ENCODE measurements at places on chromosomes 5 and 9.

- DNase-seq, result no peak
Measured at GRCh38 chr5:177163500-177163899, 29.9 kb downstream of the NSD1 start.

GRCh38 chr5:167822241-167822640, 469.2 kb upstream of the WWC1 start:
- no peak for DNase-seq

DNA sequence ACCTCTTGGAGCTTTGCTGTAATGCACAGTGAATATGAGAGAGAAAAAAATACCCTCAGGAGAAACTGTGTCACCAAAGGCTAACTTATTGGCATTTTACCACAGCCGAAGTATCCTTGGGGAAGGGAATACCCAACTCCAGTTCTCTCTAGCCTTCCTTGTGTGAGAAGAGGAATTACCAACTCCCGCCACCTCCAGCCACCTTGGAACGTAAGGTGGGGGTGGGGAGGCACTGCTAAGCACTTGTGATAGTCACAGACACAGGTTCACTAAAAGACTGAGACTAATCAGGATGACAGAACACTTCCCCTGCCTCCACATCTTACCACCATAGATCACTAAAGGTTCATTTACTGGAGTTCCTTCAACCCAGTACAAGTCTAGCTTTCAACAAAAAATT, 102.0 kb upstream of the ADAMTS19 start:
- DNase-seq, result no peak

DNA sequence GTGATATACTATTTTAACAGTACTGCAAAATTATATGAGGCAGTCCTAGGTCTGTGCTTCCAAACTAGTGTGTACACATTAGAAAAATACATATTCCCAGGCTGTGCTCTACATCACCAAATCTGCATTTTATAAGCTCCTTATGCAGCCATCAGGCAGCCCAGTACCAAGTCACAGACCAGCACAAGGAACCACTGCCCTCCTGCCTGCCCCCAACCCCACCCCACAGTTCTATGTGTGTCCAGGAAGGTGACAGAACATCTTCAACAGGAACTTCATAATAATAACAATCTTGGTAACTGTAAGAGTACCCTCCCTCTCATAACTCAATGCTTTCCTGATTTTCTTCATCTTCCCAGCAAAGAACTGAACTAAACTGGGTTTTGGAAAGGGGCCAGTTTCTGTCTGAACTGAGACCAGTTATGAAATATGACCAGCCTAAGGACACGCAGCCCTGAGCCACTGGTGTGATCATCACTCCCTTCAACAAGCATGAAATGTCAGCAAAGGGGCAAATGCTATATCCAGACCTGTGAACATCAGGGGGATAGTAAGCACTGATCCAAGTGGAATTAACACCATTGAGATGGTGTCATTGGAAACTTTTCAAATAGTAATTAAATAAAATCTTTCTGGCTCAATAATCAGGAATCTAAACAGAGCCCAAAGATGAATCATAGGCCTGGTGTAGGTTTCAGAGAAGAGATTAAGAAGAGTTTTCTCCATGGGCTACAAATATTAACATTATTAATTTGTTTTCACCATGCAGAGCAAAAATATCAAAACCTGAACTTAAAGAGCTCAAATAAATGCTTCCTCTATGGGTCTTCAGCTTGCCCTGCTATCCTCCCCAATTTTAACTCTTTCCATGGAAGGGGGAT, 82.1 kb downstream of the DPYSL3 start:
- DNase-seq, result no peak

GRCh38 chr5:38045446-38045845, 205.6 kb upstream of the GDNF start:
- no peak for DNase-seq

GRCh38 chr5:33362915-33363314, 77.8 kb upstream of the TARS1 start:
- no peak for DNase-seq

DNA sequence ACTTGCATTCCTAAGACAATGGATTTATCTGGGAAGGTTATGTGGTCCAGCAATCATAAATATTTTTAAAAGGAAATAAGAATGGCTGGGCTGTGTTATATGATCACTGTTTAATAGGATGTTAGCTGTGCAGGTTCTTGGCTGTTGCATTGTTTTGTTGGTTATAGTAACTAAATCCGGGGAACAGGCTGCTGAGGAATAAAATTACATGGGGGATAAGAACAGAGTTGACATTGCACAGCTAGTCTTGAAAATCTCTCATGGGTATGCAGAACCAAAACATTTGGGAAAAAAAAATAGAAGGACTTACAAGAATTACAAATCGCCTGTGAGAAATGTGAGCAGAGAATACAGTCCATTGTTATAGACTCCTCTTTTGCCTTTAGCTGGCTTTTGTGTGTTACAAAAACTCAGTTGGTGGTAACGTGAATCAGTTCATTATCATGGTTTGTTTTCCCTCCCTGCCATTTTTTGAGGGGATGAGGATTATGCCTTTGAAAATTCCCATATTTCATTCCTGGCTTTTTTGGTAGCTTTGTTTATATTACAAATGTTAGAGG, 375.3 kb upstream of the DAB2 start:
- no peak for DNase-seq

GRCh38 chr9:137656416-137656815, 37.6 kb downstream of the EHMT1 start:
- no peak for DNase-seq

GRCh38 chr9:86550401-86550800, 196.2 kb upstream of the TUT7 start:
- no peak for DNase-seq

- DNase-seq, result no peak
Measured at GRCh38 chr5:108046955-108047670, 334.8 kb downstream of the FBXL17 start.

GRCh38 chr9:71663931-71664459, 104.3 kb downstream of the CEMIP2 start:
- no peak for DNase-seq

DNA sequence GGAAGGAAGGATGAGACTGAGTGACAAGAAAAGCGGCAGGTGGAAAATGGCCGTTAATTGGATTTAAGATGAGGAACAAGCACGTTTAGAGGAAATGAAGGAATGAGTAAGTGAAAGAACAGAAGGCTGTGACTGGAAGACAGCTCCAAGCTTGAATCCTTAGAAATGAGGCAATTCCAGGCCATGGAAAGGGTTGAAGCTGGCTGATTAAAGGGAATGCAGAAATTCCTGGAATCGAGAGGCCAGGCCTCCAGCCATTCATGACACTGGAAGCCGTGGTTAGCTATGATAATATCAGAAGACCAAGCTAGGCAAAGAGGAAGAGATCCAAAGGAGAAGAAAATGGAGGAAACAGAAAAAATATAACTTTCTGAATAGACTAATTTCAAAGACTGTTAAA, 84.2 kb downstream of the ARL15 start:
- no peak for DNase-seq

GRCh38 chr5:180784497-180785097, 18.0 kb downstream of the MGAT1 start:
- peak; percentile 67 for DNase-seq

- DNase-seq, result no peak
Measured at GRCh38 chr9:107827304-107827703, 337.7 kb upstream of the KLF4 start.

GRCh38 chr5:118326481-118327045, 661.8 kb downstream of the DTWD2 start:
- no peak for DNase-seq

DNA sequence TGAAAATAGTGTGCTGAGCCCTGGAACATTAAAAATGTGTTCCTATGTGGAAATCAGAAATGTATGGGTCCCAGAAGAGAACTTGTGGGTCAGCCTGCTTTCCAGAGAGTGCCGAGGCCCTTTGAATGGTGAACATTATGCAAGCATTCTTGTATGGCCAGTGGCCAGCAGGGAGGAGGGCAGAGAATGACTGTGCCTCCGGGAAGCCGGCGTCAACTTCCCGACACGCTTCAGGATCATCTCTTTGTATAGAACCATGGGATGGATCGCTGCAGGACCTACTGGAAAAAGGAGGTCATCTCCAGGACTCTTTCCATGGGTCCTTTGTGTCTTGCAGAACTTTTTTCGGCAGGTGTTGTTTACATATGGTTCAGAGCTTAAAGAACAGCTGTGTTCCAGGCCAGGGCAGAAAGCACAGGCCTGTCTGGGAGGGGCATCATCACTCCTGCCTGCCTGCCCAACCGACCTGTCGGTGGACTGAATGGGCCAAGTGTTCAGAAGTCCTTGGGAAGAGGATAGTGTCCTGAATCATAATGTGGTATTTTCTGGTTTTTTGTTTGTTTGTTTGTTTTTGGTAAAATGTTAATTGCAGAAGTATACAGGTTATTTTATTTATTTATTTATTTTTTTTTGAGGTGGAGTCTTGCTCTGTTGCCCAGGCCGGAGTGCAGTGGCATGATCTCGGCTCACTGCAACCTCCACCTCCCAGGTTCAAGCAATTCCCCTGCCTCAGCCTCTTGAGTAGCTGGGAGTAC, 9.0 kb downstream of the PRRC2B start:
- DNase-seq, result no peak

GRCh38 chr9:89919171-89919681, 314.4 kb downstream of the GADD45G start:
- DNase-seq, result peak; percentile 58

- no peak for DNase-seq
Measured at GRCh38 chr9:134719331-134719730, 77.7 kb downstream of the COL5A1 start.

DNA sequence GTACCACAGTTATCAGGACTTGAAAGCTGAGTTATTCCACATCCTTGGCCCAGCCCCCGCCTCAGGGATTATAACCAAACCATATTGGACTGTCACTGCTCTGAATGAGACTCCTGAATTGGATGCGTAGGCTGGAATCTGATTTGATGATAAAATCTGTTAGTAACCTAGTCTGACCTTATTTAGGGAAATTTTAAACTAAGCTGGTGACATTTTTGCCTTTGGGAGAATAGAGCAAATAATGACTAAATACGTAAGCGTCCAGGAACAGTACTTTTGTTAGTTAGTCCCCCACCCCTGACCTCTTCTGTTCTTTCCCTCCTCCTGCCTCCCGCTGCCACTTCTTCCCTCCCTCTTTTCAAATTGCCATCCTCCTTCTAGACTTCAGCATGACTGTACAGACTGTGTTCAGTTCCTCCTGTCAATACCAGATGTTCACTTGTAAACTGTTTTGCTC, 92.6 kb downstream of the TLE4 start:
- DNase-seq, result no peak

DNA sequence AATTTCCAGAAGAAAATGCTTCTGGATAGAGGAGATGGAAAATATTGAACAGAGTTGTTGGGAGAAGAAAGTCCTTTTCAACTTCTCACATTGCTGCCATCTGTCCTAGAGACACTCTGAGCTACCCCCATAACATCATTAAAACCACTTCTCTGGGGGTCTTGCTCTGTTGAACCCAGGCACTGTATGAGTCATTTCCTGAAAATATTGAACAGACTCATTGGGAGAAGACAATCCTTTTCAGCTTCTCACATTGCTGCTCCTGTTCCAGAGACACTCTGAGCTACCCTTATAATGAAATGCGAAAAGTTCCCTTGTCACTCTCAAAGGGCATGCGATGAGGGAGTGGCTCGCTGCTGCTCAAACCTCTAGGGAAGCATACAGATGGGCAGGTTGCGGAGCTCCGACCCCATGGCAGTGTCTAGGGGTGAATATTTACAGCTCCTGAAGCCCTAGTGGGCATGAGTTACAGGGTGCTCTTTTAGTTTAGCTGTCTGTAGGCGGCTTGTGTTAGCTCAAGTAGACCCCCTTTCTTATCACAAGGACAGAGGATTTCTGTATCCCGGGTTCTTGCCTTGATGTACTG, 90.7 kb downstream of the CDKN2A start:
- DNase-seq, result no peak

- DNase-seq, result no peak
Measured at GRCh38 chr5:151270599-151270998, 17.6 kb downstream of the GM2A start.

- DNase-seq, result no peak
Measured at GRCh38 chr5:113512341-113512740, 1.2 kb upstream of the YTHDC2 start.

- DNase-seq, result peak; percentile 22
Measured at GRCh38 chr5:131171276-131171810, 599 bp downstream of the LYRM7 start.

DNA sequence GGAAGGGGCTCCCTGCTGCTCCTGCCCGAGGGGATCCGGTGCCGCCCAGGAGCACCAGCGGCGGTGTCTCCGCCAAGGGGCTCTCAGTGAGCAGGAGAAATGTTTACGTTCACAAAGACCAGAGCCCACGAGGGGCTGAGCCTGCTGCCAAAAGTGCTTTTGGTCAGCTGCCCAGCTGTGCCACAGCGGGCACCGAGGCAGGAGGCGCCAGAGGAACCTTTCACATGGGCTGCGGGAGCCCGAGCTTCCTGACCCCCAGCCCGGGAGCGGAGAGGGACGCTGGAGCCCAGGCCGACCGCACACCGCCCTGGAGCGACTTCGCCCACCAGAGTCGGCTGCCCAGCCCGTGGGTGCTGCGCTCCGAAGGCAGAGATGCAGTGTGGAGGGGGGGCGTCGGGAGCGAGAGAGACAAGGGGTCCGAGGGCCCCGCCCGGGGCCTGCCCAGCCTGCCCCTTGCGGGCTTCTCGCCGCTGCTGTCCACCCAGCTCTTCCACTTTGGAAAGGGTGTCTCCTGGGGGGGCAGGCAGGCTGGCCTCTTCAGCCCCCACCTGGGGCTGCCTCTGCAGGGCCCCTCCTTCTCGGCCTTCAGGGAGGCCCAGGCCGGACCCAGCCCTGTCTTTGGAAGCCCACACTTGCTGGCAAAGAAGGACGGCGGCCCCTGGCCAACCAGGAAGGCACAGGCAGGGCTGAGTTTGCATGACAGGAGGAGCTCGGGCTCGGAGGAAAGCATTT, 7.9 kb downstream of the PPP1R26 start:
- no peak for DNase-seq

DNA sequence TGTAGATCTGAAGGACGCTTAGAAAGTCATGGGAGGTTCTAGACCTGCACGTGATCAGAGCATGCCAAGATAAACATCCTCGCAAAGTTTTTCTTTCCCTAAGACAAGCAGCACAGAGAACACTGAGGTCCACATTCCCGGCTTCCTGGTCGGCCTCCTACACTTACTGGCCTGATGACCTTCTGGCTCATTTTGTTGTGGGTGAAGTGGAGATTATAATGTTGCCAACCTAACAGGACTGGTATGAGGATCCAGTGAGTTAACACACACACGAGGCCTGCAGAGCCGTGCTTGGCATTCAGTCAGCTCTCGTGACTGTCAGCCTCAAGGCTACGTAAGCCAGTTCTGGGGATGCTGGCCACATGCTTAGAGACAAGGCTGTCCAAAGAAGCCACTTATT, 186.0 kb downstream of the TENT4A start:
- no peak for DNase-seq

DNA sequence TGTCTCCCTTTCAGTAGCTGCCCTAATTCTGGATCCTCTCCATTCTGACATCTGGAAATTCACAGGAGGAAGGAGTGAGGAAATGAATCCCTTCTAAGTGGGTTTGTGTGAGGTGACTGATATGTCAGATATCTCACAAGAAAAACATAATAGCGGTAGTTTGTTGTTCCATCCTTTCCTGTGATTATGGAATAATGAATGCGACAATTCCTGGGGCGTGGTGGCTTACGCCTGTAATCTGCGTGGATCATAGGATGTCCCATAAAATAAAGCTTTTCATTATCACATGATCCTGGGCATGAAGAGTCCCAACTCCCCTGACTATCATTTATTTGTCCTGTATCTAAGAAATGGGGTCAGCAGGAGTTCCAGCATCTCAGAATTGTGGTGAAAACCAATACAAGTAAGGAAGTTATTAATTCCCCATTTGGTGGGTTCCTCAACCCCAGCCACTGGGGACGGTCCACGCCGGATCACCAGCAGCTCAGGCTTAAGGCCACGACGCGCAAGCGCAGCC, 375 bp upstream of the C5orf24 start:
- DNase-seq, result no peak

Measured in activated CD4-positive, alpha-beta T cell treated with anti-CD3 and anti-CD28 coated beads, Interleukin-2, amount 50 U/mL, for 48 hours (primary cell).